ENCODE measurements at places on chromosomes 16 and 17. TPM values are rescaled to one million over a fixed set of nuclear protein-coding genes. Genes with fewer than 3 reads are reported as not detected.
A peak's percentile ranks its signal among the peaks of the same experiment; 100 is the strongest.

GRCh38 chr16:886802-887731 is 83.7 kb downstream of the LMF1 start:
- DNase-seq, result no peak

- DNase-seq, result no peak
These were observed 1.2 kb downstream of the CYBC1 start for GRCh38 chr17:82449131-82449882.

GRCh38 chr17:17900615-17901520 is 64.1 kb upstream of the SREBF1 start:
- DNase-seq, result peak; percentile 96

DNA sequence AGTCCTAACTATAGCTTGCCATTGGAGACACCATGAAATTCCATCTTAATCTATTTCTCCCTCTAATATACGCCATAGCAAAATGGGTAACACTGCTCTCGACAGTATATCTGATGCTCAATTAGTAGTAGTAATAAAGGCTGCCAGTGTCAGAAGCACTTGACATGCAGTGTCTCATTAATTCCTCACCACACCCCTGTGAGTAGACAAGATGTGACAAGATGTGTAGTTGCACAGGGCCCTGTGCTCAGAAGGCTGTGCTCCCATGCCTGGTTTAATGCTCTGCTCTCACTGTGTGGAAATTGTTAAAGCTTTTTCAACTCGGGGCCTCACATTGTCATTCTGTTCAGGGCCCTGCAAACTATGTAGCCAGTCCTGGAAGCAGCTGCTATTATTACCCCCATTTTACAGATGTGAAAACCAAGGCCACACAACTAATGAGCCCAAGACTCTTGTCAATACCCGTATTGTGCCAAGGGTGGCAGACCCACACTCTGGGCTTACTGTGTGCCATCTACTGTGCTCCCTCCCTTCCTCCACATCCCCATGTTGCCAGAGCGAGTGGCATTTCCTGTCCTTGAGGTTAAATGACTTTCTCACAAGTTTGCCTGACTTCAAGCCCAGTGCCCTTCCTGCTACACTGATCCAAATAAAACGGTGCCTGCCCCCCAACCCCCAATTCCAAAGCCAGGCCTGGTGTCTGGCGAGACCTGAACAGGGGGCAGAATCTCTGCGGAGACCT is 287.3 kb upstream of the CCL2 start:
- DNase-seq, result no peak

DNA sequence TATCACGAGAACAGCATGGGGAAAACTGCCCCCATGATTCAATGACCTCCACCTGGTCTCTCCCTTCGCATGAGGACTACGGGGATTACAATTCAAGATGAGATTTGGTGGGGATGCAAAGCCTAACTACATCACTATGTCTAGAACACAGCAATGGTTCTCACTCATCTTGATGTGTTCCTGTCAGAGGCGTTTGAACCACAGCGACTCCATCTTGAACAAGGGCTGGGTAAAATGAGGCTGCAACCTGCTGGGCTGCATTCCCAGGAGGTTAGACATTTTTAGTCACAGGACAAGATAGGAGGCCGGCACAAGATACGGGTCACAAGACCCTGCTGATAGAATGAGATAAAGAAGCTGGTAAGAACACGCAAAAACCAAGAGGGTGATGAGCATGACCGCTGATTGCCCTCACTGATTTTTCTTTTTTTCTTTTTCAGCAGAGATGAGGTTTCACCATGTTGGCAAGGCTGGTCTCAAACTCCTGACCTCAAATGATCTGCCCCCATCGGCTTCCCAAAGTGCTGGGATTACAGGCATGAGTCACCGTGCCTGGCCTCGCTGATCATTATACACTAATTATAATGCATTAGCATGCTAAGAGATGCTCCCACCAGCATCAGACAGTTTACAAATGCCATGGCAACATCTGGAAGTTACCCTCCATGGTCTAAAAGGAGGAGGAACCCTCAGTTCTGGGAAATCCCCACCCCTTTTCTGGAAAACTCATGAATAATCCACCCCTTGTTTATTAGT is 3.0 kb upstream of the PPY start:
- no peak for DNase-seq

DNA sequence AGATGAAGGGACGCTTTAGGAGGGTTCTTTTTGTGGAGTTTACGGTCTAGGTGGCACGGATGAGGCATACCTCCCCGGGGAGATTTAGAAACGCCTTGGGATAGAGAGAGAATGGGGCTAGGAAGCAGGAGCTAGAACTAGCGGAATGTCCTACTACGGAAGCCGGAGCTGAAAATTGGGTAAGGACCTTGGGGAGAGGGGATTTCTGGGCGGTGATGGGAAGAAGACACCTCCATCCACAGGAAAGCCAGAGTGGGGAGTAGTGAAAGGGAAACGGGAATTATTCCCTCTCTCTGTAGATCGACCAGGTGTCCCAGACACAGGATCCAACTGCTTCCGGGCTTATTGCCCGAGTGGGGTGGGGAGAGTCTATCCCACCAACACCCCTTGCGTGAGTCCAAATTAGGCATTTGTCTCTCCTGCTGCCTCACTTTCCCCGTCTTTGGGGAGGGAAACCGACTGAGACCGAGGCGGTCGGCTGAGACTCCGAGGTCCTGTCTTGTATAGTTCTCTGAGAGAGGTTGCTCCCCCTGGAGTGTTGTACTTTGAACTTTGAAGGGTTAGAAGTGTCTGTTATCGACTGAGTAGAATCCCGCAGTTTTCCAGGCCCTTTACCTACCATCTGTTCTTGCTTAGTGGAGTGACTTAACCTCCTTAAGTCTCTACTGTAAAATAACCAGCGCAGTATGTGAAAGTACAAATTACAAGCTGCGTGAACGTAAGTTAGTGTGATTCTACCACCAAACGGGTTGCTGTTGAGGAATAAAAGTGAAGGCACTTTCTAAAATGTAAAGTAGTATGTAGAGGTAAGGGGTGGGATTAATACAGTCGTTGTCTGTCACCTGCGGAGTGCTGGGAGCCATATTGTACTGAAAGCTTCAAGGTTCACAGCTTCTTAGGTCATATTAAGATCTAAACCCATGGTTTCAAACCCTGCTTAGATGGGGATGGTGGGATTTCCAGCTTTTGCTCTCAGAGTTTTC is 1.0 kb downstream of the RSPRY1 start:
- peak; percentile 54 for DNase-seq

DNA sequence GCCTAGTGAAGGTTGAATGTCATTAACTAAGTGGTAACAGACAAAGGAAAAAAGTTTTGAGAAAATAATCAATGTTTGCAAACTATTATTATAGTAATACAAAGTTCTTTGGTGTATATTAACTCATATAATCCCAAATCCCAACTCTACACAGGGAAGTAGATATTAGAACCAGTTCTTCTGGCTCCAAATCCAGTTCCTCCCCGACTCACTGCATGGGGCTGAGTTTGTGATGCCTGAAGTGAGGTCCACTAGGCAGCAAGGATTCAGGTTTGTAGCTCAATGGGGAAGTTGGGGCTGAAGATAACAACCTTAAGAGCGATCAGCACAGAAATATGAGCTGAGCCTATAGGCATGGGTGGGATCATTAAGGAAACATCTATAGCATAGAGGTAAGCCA is 5.6 kb upstream of the SYNRG start:
- DNase-seq, result no peak

- no peak for DNase-seq
These were observed 15.0 kb upstream of the SPHK1 start for GRCh38 chr17:76369379-76369778.

DNA sequence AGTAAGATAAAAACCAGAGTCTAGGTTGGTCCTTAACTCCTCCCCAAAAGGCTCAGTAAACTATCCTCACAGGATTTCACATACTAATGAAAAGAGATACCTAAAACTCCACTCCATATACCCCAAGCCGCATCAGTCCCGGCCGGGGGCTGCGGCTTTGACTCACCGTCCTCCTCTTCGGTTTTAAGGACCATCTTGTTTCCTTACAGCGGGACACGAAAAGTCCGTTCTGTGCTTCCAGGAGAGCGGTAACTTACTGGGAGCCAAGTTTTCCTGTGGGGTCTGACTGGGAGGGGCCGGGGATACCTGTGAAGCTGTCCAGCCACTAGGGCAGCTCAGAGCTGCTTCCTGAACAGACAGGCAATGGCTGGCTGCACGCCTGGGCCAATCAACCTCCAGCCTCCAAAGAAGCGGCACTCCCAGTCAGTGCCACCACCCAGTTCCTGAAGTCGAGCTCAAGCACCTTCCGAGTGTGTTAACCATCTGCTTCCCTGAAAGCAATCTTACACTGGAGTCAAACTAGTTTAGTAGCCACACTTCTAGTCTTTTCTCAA is 45.5 kb downstream of the CYTH1 start:
- DNase-seq, result no peak

DNA sequence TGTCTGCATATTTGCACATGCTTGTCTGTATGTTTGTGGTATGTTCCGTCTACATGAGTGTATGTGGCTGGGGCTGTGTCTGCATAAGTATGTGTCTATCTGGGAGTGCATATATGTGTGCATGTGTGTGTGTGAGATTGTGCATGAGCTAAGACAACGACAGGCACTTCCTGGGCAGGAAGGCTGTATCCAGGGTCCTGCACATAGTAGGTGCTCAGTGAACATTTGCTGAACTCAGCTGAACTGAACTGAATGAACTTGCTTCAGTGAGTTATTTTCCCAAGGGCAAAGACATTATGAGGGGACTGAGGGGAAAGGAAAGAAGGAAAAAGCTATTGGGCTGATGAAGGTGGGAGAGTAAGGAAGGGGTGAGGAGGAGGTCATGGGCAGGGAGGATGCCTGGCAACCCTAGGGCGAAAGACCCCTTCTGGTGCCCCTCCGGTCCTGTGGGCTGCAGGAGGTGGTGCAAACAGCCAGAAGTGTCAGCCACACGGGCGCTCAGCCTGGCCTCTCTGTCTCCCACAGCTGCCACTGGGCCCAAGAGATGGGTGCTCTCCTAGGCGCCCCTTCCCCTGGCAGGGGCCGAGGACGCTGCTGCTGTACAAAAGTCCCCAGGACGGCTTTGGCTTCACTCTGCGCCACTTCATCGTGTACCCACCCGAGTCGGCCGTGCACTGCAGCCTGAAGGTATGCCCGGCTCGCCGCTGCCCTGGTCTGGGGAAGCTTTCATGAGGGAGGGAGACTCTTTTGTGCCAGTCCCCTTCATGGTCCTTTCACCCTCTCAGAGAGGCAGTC is 29.5 kb downstream of the ARHGAP23 start:
- DNase-seq, result no peak

GRCh38 chr16:54657058-54657708 is 273.5 kb upstream of the IRX5 start:
- no peak for DNase-seq

DNA sequence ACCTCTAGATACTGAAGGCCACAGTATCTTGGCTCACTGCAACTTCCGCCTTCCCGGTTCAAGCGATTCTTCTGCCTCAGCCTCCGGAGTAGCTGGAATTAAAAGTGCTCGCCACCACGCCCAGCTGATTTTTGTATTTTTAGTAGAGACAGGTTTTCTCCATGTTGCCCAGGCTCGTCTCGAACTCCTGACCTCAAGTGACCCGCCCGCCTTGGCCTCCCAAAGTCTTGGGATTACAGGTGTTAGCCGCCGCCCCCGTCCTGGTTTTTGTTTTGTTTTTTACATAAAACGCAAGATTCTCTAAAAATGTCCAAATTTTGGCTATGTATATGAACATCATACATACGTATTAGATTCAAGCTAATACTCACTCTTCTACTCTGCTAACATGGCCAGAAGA is 2.0 kb upstream of the GGNBP2 start:
- no peak for DNase-seq

- no peak for DNase-seq
These were observed 27.7 kb downstream of the NME3 start for GRCh38 chr16:1743376-1744337.

DNA sequence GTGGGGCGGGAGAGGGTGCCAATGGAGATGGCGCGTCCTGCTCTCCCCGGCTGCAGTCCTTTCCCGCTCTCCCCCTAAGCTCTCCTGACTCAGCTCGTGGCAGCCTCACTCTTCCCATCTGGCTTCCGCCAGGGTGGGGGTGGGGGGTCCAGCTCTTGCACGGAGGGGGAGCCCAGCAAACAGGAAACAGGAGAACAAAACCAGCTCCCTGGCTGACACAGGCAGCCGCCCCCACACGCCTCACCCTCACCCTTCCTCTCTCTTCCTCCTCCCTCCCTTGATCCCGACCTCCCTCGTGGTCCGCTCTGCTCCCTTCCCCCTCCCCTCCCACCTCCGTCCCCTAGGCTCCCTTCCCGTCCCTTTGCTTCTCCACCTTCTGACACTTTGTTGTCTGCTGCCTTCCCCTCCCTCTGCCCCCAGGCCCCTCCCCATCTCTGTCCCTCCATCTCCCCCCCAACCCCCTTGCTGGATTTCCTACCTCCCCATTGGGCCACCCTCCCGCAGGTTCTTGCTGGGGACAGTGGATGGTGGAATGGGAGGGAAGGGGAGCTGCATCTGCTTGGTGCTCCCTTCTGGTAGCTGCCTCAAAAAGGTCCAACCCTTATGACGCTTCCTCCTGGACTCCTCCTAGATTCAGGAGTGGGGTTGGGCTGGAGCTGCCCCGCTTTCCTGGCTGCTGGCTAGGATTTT is 23.7 kb downstream of the ARHGAP23 start:
- no peak for DNase-seq

DNA sequence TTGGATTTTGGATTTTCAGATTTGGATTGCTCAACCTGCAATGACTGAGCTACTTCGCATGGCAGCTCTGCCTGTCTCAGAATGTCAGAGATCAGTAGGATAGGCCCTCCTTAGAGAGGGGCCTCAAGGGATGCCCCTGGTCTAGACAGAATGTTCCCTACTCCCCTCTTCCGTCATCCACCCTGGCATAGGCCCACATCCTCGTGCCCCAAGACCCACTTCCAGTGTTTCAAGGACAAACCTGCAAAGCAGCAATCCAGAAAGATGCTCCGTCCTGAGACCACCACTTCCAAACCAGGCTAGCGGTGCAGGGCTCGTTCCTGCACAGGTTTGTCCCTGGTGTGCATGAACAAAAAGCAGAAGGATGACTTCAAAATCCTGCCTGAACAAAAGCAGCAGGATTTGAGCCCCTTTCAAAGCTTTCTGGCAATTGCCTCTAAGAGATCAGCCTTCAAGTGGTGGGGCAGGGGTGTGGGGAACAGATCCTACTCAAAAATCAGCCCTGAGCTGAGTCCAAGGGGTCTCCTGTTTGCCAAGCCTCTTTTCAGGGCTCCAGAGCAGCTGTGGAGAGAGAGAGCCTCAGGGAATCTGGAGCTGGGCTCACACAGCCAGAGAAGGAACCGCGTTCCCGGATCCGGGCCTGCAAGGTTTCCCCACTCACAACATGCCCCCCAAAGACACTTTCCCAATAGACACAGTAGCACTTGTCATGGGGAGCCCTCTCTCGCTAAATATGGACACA is 121.1 kb downstream of the SOCS1 start:
- no peak for DNase-seq

- peak; percentile 45 for DNase-seq
These were observed 42.5 kb downstream of the MYH3 start for GRCh38 chr17:10614536-10615155.

The CDYL2 gene
- 0.07 TPM for polyA plus RNA-seq

The KRT32 gene
- polyA plus RNA-seq, result not detected

The MYL11 gene
- polyA plus RNA-seq, result not detected

The SHMT1 gene
- 19.0 TPM for polyA plus RNA-seq

The MYCBPAP gene
- 0.22 TPM for polyA plus RNA-seq

The ORC6 gene
- polyA plus RNA-seq, result 22.9 TPM
